ENCODE measurements at places on chromosomes 2 and 18.

DNA sequence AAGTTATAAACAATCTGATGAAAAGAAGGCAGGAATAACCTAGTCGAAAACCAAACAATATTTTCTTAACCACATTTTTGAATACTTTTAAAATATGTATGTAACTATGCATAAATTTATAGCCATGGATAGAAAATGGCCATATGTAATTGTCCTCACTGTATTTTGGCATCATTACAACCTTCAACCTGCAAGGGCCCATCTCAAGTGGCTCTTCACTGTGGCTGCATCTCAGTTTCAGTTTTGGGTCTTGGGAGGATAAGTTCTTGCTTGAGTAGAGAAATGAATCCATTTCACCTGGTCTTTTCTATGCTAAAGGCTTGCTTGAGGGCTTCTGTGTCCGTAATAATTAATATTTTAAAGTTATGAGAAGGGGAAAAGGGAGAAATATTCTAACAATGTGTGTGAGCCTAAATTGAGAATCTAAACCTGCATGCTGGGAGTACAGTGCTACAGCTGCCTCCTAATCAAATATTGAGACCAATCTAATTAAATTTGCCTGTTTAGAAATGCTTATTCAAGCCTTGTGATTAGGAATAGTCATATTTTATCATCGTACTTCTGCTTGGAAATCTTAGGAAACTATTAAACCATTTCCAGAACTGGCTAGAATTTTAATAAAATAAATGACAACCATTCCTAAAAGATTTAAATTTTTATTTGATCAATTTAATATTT is 92.5 kb downstream of the EML4 start:
- DNase-seq: no peak

- no peak for DNase-seq
Measured at GRCh38 chr2:34949316-34949715, 1350.2 kb upstream of the FAM98A start.

GRCh38 chr2:240557808-240558207 is at the start of gene ANKMY1:
Gene ANKMY1 (minus strand): TSS chr2:240557988. CDS start chr2:240557335, 653 bp downstream.
- peak; percentile 50 for DNase-seq

- DNase-seq: no peak
Measured at GRCh38 chr2:159146996-159147666, 139.4 kb downstream of the WDSUB1 start.

DNA sequence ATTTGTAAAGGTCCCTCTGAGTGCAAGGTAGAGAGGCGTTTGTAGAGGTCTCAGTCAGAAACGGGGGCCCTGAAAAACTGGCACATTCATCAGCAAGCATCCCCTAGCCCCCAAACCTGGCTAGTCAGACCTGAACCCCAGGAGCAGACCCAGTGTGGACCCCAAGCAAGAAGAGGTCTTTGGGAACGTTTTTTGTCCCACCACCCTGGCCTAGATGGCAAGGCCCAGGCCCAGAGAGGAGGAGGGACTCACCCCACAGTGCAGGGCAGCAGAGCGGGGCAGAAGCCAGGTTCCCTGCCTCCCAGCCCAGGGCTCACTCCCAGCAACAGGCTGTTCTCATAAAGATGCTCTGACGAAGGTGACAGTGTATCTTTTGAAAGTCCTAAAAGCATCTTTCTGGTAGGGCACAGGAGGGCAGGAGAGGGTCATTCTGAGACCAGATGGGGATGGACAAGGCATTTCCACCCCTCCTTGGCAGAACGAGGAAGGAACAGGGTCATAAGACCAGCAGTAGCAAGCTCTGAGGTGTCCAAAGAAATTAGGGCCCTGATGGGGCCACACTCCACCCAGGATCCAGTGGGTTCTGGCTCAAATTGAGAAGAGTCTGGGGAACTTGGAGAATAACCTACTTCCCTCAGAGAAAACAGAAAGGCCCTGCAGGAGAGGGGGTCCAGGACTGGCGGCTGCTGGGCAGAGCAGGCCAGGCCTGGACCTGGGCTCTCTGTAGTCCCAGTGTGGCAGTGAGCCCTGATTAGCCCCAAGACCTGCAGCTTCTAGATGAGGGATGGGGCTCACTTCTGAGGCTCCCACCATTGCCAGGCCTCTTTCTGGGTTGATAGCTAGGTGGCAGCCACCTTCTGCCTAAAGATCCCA is 18.2 kb downstream of the ADRA2B start:
- no peak for DNase-seq

DNA sequence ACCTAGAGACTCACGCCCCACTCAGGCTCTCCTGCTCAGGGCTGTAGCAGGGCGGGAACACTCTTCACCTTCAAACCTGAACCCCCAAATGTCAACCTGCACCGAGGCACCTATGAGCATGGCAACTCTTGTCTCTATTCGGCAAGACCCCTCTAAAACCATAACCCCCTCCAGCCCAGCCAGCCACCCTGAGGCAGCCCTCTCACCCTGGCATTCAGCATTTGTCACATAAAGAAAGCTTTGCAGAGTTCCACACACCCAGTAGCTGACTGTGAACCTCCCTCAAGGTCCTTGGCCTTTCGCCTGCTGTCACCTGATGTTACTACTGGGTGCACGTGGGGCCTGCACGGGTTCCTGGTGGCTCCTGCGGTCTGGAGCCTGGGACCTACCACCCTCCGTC is 97.2 kb upstream of the ALKAL2 start:
- no peak for DNase-seq

DNA sequence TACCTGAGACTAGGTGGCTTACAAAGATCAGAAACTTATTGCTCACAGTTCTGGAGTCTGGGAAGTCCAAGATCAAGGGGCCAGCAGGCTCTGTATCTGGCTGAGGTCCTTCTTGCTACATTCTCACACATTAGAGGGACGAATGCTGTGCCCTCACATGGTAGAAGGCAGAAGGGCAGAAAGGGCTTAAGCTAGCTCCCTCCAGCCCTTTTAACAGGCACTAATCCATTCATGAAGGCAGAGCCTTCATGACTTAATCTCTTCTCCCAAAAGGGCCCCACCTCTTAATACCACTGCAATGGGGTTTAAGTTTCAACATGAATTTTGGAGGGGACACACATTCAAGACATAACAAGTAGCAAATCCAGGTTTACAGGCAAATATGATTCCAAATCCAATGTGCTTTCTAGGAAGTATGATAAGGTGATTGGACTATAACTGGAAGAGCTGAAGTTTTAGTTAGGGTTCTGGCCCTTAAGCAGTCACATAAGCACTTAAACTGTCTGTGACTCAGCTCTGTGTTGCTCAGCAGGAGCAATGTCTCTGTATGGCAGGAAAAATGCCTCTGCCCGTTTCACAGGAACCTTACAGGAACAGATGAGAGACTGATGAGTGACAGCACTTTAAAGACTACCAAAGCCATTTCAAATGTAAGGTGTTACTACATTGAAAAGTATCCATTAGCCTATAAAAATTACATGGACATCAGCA is 119.6 kb upstream of the PTPRM start:
- peak; percentile 25 for DNase-seq

GRCh38 chr2:16093639-16094529 is 153.5 kb downstream of the MYCN start:
- no peak for DNase-seq

GRCh38 chr2:34719206-34719605 is 1120.1 kb upstream of the FAM98A start:
- DNase-seq: no peak

- no peak for DNase-seq
Measured at GRCh38 chr2:56806924-56807323, 623.1 kb downstream of the CCDC85A start.

GRCh38 chr2:231270221-231271114 is 72.0 kb downstream of the ARMC9 start:
- DNase-seq: no peak

GRCh38 chr2:226829721-226830631 is 5.9 kb upstream of the RHBDD1 start:
- no peak for DNase-seq

GRCh38 chr2:165443511-165443910 is 26.0 kb upstream of the CSRNP3 start:
- no peak for DNase-seq

GRCh38 chr2:232981767-232982360 is 31.2 kb downstream of the NGEF start:
- DNase-seq: no peak

DNA sequence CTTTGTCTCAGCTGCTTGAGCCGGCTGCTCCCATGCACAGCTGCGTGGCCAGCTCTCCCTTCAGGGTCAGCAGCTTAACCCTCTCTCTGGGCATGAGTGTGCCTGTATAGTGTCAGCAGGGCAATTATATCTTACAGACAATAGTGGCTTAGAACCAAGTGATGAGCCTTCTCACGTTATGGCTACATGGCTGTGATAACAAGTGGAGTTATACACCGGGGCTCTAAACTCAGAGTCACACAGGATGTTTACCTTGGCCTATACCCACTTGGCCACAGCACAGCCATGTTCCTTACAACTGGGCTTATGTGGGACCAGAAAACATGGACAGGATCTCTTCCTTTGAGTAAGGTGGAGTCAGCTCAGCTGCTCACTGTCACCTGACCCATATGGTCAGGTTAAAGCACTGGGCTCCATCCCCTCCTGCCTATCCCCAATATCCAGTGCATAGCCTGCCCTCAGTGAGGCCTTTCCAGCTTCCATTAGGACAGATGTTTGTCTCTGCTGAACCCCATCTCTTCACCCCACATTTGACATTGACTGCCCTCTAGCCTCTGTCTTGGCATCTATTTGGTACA is 294.2 kb upstream of the NCKAP5 start:
- DNase-seq: no peak

DNA sequence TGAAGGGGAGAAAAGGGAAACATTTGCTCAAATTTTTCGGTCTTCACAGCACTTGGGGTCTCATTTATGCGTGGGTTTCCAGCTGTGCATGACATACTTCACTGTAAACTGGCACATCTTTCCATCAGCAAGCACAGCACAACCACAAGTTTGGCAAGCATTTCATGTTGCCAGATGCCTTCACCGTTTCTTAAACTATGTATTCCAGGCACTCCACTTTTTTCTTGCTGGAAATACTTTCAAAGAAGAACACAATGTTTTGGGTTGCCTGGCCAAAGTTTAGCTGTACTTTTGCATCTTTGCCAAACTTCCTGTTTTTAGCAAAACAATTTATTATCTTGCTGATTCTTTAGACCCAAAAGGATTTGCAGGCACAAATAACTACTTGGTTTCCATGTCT is 194.6 kb upstream of the MEIS1 start:
- no peak for DNase-seq

DNA sequence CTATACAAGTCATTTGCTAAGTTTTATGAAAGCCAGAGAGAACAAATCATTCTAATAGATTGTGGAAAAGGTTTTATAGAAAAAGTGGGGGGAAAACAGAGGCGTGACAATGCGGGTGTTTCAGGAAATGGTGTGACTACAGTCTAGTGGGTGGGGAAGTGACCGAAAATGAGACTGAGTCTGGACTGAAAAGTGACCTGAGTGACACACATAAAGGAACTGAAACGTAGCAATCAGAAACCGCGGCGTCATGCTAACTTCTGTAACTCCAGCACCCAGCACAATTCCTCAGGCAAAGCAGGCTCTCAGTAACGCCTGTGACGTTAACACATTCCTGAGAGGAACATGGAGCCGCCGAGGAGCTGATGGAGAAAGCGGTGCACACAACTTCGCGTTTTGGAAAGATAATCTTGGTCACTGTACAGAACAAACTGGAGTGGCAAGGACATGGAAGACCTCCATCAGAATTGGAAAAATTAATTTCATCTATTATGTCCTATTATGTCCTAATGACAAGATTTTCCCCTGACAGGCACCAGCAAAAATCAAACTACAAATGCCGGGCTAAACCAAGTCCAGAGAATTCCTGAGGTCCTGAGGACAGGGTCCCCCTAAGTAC is 1.4 kb upstream of the CD226 start:
- DNase-seq: no peak

GRCh38 chr18:7332452-7332851 is 101.6 kb downstream of the LRRC30 start:
- no peak for DNase-seq

- peak; percentile 27 for DNase-seq
Measured at GRCh38 chr18:68623342-68623741, 91.6 kb downstream of the TMX3 start.
